ENCODE measurements at places on chromosomes 16 and 17. TPM values are rescaled to one million over a fixed set of nuclear protein-coding genes. Genes with fewer than 3 reads are reported as not detected.
A peak's percentile ranks its signal among the peaks of the same experiment; 100 is the strongest.

CXCL16 gene
- 2.3 TPM for polyA plus RNA-seq

CFAP52 gene
- not detected for polyA plus RNA-seq

SLC39A11 gene
- polyA plus RNA-seq, result 19.0 TPM

CASKIN1 gene
- 0.02 TPM for polyA plus RNA-seq

KRT23 gene
- polyA plus RNA-seq, result not detected

GAS2L2 gene
- polyA plus RNA-seq, result not detected

TAC4 gene
- polyA plus RNA-seq, result not detected

GRCh38 chr16:52095471-52095870, 451.5 kb downstream of the TOX3 start:
- DNase-seq, result no peak

GRCh38 chr17:798246-798645, 16.1 kb downstream of the MRM3 start:
- DNase-seq, result no peak

GRCh38 chr17:43334738-43335402, 63.9 kb upstream of the ARL4D start:
- no peak for DNase-seq

- no peak for DNase-seq
Measured at GRCh38 chr17:64109400-64109799, 20.5 kb downstream of the ERN1 start.

DNA sequence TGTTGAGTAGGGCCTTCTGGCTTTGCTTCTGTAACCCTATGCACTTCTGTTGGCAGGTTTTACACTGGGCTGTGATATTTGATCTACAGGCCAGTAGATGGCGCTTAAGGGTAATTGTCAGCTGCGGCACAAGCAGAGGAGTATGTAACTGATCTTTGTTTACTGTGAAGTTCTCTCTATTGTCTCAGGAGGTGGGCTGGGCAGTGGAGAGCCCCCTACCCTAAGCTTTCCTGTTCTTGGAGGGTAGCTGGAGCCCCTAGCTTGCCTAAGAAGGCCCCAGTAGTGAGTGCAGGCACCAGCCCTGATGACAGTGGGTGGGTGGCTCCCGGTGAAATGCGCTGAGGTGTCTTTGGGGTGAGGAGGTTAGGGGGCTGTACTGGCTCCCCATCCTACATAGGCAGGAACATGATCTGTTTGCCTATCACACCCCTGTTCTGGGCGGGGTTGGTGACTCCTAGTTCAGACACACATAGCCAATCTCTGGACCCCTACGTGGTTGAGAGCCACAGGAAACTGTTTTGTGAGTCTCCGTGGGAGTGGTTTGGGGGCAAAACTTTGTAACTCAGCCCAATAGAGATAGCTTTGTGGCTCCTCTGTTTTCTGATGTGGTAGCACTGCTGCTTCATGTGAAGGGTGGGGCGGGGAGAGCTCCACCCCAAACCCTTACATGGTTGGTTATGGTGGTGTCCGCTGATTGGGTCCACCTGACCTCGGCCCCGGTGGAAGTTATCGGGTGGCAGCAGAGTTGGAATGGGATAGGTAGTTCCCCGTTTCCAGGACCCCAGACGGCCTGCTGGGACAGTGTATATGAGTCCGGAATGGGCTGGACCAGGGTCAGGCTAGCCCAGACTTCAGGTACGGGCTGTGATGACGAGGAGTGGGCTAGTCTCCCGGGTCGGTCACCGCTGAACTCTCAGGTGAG, 60.4 kb downstream of the SLFN11 start:
- DNase-seq, result peak; percentile 56

- peak; percentile 99 for DNase-seq
Measured at GRCh38 chr17:81394921-81395599, at the start of gene BAHCC1. Gene BAHCC1 (plus strand): TSS chr17:81395457. CDS start chr17:81399740, 4,283 bp downstream.

DNA sequence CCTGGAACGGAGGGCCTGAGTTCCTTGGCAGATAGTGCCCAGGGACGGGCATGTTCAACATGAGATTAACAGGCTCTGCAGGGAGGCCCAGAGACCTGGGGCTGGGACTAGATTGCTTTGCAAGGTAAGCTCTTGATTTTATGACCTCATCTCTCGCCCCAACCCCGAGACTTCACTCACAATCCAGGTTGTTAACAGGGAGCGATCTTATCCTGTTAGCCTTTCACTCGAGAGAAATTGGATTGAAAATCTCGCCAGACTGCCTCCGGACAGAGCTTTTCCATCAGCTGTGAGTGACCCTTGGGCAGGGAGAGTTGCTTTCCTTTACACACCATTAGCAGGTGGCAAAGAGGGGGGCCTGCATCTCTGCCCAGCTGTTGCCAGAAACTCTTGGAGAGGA, 521.7 kb upstream of the EEF2KMT start:
- no peak for DNase-seq

DNA sequence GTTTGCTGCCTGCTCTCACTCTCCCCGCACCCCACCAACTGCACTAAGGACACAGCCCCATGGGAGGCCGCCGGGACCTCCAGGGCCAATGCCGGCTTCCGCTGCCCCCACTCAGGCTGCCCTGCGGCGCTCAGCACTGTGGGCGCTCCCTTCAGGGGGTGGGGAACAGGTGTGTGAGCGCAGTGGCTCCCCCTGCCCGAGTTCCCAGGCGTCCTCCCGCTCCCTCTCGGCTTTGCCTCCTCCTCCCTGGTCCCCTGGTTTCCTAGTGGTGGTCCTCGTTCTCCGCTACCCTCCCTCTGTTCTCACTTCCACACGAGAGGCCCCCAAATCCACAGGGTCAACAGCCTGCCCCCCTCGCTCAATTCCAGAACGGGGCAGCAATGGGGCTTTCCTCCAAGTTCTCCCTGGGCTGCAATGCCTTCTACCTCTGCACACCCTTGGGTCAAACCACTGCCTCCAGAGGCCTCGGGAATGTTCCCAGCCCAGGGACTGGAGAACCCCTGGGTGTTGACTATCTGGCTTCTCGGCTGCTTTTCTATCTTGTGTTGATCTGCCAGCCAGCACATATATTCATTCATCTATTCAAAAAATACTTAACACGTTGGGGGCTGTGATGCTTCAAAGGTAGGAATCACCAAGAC, 9.9 kb downstream of the FOXJ1 start:
- DNase-seq, result no peak

GRCh38 chr17:65920996-65921395, 270.9 kb downstream of the CEP112 start:
- DNase-seq, result no peak

- no peak for DNase-seq
Measured at GRCh38 chr16:78994135-78994745, 606.3 kb downstream of the MAF start.

DNA sequence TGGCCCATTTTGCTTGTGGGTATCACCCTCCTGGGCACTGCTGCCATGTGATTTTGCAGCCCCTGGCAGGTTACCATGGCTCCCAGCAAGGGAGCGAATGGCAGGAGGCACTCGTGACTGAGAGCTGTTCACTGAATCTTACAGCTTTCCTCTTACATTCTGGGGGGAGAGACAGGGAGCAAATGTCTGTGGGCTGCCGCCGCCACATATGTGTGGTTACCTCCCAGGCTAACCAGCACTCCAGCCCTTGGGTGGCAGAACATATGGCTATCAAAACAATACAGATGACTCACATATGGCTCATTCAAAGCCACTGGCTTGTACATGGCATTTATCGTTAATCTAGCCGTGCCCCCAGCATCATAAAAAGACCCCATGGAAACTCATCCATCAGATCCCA, 19.8 kb downstream of the GTF3C1 start:
- DNase-seq, result peak; percentile 24

DNA sequence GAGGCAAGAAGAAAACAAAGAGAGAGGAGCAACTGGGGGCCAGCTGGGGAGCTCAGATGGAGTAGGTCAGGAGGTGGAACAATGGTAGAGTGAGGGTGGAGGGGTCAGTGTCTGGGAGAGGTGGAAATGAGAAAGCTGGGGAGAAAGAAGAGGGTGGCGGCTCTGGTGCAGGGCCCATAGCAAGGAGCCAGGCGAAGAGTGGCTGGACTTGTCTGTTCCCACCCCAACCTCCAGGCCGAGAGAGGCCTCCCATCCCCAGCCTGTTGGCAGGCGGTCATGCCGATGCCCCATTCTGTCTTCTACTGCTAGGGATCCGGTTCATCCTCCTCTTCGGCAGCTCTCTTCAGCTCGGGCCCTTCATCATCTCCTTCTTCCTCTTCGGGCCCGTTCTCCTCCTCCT, 31.3 kb downstream of the AP1G1 start:
- no peak for DNase-seq

GRCh38 chr17:1931844-1932579, 93.1 kb downstream of the RTN4RL1 start:
- DNase-seq, result no peak

- DNase-seq, result no peak
Measured at GRCh38 chr17:67569873-67570272, 147.9 kb upstream of the NOL11 start.
